ENCODE measurements at places on chromosomes 12 and 14.

DNA sequence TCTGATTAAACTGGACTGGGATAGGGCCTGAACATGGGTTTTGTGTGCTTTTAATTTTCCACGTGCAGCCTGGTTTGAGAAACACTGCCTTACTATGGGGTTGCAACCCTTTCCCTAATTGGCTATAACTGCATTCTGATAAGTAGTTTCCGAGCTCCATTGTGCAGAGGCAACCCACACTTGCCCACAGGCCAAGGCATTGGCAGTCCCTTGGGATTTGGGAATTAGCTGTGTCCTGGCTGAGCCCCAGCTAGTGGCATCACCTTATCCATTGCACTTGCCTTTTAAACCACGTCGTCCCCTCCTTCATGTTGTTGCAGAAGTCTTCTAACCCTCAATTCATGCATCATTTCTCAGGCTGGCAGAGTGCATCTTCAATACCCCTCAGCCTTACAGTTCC is 10.2 kb downstream of the VCPKMT start:
- DNase-seq: no peak

GRCh38 chr14:59306775-59307174 is 118.3 kb downstream of the DAAM1 start:
- peak; percentile 56 for DNase-seq

DNA sequence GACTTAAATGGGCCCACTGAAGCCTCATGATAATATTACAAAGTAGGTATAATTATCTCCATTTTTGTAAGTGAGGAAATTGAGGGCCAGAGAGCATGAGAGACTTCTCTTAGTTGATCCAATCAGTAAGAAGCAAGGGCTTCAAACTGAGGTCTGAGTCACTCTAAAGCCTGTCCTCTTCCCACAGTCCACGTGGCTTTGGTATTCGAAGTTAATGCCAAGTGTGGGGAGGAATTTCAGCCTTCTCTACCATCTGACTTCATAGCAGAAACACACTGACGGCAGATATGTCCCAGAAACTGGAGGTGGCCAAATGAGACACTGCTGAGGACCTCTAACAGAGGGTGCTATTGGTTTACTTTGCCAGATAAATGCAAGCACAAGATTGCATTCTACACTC is 114.4 kb upstream of the OVCH1 start:
- peak; percentile 1 for DNase-seq

- DNase-seq: no peak
Observed at GRCh38 chr14:76793956-76794355, 18.7 kb downstream of the ANGEL1 start.

GRCh38 chr14:84445486-84445885 is 1084.5 kb upstream of the FLRT2 start:
- no peak for DNase-seq

GRCh38 chr12:16785524-16785923 is 179.6 kb upstream of the LMO3 start:
- no peak for DNase-seq

- no peak for DNase-seq
Observed at GRCh38 chr14:35339761-35340406, 47.7 kb downstream of the PSMA6 start.

- no peak for DNase-seq
Observed at GRCh38 chr14:90940318-90940962, 120.0 kb downstream of the RPS6KA5 start.

- peak; percentile 0 for DNase-seq
Observed at GRCh38 chr12:126483145-126484068, 1418.2 kb downstream of the AACS start.

GRCh38 chr12:15154103-15154502 is 67.1 kb downstream of the RERG start:
- DNase-seq: no peak

- no peak for DNase-seq
Observed at GRCh38 chr12:106600503-106600902, 17.7 kb downstream of the RFX4 start.

GRCh38 chr12:110913119-110914056 is 7.0 kb downstream of the MYL2 start:
- no peak for DNase-seq

DNA sequence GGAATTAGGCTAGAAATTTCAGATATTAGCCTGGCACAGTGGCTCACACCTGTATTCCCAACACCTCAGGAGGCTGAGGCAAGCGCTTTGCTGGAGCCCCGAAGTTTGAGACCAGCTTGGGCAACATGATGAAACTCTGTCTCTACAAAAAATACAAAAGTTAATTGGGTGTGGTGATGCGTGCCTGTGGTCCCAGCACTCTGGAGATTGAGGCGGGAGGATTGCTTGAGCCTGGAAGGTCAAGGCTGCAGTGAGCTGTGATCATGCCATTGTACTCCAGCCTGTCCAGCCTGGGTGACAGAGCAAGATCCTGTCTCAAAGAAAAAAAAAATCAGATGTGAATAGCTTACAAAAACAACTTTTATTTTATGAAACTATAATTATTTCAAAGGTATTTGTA is 15.1 kb downstream of the FRMD6 start:
- no peak for DNase-seq

- peak; percentile 60 for DNase-seq
Observed at GRCh38 chr14:90495357-90496276, 98.8 kb downstream of the CALM1 start.

GRCh38 chr12:75446857-75447256 is 33.7 kb upstream of the GLIPR1 start:
- DNase-seq: peak; percentile 85

DNA sequence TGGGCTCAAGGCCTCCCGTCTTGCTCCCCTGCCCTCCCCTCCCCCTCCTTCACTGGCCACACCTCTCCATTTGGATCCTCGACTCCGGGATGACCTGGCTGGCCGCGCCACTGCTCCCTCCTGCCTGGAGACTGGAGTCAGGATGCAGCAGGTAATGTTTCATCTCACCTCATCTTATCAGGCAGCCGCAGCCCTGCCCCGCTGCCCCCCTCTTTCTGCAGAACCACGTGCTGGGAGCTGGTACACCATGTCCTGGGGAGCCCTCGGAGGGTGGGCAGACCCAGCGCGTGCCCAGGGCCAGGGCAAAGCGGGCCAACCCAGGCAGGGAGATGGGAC is 31.1 kb downstream of the BEGAIN start:
- no peak for DNase-seq

GRCh38 chr12:13505224-13505623 is 308.7 kb downstream of the EMP1 start:
- DNase-seq: no peak

DNA sequence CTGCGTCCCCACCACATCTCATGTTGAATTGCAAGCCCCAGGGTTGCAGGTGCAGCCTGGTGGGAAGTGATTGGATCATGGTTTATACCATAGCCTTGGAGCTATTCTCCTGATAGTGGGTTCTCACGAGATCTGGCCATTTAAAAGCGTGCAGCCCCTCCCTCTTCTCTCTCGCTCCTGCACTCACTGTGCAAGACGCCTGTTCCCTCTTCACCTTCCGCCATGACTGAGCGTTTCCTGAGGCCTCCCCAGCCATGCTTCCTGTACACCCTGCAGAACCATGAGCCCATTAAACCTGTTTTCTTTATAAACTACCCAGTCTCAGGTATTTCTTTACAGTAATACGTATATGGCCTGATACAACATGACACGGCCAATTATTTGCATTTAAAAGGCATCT is 146.6 kb downstream of the RIMBP2 start:
- no peak for DNase-seq

DNA sequence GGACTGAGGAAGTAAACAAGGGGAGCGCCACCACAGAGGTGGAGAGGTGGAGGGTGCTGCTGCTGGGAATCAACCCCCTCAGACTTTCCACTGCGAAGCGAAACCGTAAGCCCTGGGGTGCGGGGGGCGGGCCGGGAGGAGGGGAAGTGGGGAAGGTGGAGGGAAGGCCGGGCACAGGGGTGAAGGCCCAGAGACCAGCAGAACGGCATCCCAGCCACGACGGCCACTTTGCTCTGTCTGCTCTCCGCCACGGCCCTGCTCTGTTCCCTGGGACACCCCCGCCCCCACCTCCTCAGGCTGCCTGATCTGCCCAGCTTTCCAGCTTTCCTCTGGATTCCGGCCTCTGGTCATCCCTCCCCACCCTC is at the start of gene LAG3:
LAG3 (plus strand) TSS at position 190 of the 365 bp plus-strand sequence. CDS start 333 bp downstream, outside the sequence.
- no peak for DNase-seq

DNA sequence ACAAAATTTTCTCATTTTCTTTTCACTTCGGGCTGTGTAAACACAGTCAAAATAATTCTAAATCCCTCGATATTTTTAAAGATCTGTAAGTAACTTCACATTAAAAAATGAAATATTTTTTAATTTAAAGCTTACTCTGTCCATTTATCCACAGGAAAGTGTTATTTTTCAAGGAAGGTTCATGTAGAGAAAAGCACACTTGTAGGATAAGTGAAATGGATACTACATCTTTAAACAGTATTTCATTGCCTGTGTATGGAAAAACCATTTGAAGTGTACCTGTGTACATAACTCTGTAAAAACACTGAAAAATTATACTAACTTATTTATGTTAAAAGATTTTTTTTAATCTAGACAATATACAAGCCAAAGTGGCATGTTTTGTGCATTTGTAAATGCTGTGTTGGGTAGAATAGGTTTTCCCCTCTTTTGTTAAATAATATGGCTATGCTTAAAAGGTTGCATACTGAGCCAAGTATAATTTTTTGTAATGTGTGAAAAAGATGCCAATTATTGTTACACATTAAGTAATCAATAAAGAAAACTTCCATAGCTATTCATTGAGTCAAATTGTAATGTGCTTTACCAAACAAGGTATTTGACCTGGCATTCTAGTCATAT is 4.8 kb downstream of the CDKN1B start:
- DNase-seq: no peak
